ENCODE measurements at places on chromosomes 1 and 21. TPM values are rescaled to one million over a fixed set of nuclear protein-coding genes. Genes with fewer than 3 reads are reported as not detected.

- no peak for DNase-seq
These were observed 39.5 kb upstream of the RGS16 start for GRCh38 chr1:182643699-182644098.

DNA sequence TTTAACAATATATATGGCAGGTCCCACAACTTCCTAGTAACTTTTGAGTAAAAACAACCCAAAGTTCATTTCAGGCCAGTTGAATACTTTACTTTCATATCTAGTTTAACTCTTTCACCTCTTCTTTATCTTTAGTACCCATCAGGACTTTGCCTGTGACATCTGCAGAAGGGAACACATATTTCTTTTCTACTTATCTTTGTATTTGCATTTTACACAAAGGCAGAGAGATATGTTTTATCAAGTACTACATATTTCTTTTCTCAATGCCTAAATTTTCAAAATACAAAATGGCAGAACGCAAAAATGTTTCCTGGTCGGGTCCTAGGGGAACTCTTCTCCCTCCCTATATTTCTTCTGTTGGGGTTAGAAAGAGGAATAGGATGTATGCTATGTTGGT, 6.8 kb upstream of the PTPRC start:
- no peak for DNase-seq

DNA sequence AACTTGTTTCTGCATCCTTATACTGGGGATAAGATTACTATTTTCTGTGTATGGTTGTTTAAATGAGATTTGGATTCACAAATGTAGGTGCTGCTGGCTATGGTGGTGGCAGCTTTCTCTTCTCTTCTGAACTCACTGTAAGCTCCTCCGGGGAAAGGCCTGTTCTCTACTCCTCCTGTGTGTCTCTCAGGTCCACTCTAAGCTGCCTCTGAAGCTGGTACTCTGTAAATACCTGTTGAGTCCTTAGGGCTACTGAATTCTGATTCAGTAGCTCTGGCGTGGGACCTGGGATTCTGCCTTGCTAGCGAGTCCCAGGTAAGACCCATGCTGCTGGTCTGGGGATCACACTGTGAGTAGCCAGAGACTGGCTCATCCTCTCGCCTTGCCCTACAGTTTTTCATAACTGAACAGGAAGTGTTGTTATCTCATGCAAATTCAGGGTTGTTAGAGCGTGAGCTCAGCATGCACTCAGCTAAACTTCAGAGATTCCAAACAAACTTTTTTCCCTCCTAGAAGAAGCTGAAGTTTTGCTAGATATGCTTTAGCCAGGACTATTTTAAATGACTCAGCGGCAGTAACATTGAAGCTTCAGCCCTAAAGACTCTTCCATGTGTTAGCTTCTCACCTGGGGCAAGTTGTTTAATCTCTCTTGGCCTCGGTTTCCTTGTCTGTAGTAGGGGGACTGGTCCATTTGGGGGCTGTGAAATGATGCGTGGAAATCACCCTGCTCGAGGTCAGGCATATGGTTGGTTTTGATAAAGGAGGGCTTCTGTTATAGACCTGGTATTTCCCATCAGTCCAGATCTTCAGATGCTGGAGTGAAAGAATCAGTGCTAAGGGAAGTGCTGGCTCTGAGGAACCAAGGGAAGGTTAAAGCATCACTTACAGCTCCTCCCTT, 271.5 kb upstream of the TMEM51 start:
- no peak for DNase-seq

DNA sequence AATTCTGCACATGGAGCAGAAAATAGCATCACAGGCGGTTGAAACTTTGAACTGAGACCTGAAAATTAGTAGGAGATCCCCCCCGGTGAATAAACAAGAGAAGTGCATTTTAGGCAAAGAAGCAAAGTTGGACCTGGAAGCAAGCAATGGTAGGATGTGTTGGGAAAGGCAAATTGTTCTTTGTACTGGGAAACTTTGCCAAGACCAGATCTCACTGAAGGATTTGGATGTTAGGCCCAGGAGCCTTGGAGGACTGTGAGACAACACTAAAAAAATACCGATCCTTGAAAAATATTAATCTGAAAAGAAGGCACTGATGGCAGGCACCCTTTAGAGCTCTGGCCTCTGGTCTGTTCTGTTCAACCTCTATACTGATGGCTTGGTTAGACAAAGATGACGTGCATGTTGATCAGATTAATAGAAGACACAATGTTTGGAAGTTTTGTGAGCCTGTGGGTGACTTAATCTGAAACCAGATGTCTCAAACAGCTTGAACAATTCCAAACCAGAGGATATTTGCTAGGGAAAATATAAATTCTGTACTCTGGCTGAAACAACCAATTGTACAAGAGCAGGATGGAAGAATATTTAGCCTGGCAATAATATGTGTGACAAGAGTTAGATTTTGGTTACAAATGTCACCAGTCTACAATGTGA, 108.4 kb downstream of the ROR1 start:
- DNase-seq: no peak

DNA sequence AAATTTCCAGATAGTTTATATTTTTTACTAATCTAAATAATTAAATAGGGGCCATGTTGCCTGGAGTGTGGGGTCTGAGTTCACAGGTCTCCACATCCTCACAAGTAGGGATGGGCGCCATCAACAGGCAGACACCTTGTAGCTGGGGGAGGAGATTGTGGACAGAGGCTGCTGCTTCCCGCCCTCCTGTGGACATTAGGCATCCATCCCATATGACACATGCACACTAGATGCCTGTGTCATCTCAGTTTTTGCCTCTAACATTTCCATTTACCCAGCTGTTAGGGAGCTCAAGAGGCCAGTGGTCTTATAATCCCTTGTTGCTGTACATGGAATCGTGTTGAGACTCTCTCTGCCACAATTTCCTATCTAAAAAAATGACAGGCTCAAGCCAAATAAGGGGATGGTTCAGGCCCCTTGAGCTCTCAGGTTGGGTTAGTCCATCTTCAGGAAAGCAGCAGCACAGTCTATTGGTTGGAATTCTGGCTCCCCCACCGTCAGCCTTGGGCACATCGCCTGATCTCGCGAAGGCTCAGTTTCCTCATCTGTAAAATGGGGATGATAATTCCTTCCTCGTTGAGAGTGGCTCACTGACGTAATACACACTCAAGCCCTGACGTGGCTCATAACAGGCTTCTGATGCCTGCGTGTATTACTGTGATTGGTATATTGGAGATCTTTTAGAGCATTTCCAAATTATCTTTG, 13.6 kb downstream of the LHX4 start:
- DNase-seq: no peak

DNA sequence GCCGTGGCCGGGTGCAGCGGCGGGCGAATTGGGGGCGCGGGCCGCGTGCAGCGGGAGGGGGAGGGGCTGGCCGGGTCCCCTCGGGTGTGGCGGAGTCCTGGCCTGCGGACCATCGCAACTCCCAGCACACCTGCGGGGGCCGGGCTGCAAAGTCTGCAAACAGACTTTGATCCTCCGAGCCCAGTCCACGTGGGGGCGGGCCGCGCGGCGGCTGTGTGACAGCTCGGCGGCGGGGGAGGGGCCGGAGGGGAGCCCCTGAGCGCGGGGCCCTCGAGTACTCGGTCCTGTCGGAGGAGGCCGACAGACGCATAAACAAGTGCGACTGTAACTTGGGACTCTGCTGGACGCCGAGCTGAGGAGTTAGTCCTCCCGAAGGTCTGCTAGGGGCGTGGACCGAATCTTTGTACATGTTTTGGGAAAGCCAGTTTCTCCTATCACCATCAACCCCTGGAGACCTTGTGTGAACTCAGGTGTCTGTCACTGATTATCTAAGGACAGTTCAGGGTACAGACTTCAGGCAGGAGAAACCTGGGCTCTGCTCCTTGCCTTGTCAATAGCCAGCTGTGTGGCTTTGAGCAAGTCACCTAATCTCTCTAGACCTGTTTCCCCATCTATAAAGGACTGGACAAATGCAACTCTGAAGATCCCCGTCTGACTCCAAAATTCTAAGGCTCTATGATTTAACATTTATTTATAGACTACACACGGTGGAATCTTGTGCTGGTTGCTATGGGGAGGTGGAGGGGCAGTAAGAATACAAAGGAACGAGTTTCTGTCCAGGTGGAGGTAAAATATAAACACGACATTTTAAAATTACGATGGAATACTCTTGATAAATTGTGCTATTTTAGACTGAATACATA, 710 bp upstream of the SLC30A1 start:
- DNase-seq: no peak

- DNase-seq: no peak
These were observed 166.8 kb downstream of the ZNF281 start for GRCh38 chr1:200243042-200243437.

- no peak for DNase-seq
These were observed 20.3 kb downstream of the CDCP2 start for GRCh38 chr1:54132495-54132894.

- no peak for DNase-seq
These were observed 23.3 kb downstream of the CYP2J2 start for GRCh38 chr1:59903141-59903754.

GRCh38 chr1:222732216-222733159, 4.5 kb upstream of the FAM177B start:
- DNase-seq: no peak

DNA sequence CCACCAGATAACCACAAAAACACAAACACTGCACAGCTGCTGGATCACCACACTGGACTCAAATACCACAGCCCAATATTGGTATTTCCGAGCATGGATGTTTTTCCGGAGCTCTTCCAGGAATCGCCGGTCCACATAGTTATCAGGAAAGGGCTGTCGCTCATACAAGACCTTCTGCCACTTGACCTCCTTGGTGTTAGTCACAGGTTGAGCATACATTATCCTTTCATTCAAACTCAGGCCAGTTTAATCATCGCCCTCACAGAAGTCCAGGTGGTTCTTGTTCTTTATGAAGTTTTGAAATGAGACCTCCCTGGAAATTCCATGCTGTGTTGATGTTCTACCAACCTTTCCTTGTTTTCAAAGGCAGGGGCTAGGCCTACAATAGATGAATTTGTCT, 1.5 kb downstream of the PIGC start:
- no peak for DNase-seq

DNA sequence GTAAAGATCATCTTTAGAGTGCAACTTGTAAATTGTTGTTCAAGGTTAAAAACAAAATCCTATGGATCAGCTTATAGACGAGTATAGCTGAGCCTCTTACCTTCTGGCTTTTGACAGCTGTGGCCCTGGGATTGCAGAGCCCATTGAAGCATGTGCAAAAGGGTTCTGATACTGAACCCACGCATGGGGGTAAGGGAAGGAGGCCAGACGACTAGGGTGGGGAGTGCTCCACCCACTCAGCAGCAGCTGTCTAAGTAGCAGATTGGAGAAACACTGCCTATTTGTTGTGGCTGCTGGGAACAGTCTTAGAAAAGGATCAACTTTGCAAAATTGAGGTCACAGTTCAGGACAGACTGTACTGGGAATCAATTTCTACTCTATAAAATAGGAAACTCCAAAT, 16.1 kb downstream of the CD101 start:
- DNase-seq: no peak

DNA sequence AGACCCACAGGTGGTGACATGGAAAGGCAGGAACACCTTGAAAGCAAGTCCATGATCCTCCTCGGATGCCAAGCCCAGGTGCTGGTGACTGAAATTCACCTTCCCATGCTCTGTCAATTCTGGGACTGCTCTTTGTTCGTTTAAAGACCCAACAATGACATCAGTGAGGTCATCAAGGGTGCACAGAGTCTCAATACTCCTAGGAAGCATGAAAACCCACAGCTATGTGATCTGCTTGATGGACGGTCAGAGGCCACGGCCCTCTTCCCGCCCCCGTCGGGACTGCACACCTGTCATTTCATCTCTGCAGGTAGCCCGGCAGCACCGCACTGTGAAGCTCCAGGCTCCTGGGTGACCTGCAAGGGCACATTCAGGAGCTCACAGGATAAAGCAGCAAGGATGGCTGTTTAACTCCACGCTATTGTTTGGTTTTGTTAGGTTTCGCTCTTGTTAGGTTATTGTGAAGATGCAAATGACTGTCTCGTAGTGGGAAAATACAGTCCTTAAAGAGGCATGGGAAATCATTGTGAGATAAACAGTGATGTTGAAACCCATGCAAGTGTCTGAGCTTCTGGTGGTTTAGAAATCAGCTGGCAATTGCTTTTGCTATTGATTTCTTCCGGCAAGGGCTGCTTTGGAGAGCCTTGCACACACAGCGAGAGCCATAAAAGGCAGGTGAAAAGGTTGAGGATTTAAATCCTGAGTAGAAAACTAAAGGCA, 124.8 kb upstream of the AJAP1 start:
- DNase-seq: no peak

GRCh38 chr1:50332941-50333594, 90.2 kb downstream of the DMRTA2 start:
- peak; percentile 40 for DNase-seq

GRCh38 chr1:248821641-248822040, 4.1 kb downstream of the SH3BP5L start:
- no peak for DNase-seq

GRCh38 chr1:151594143-151594625, 17.7 kb upstream of the SNX27 start:
- peak; percentile 84 for DNase-seq

- no peak for DNase-seq
These were observed 16.2 kb downstream of the C1orf159 start for GRCh38 chr1:1099506-1100183.

DNA sequence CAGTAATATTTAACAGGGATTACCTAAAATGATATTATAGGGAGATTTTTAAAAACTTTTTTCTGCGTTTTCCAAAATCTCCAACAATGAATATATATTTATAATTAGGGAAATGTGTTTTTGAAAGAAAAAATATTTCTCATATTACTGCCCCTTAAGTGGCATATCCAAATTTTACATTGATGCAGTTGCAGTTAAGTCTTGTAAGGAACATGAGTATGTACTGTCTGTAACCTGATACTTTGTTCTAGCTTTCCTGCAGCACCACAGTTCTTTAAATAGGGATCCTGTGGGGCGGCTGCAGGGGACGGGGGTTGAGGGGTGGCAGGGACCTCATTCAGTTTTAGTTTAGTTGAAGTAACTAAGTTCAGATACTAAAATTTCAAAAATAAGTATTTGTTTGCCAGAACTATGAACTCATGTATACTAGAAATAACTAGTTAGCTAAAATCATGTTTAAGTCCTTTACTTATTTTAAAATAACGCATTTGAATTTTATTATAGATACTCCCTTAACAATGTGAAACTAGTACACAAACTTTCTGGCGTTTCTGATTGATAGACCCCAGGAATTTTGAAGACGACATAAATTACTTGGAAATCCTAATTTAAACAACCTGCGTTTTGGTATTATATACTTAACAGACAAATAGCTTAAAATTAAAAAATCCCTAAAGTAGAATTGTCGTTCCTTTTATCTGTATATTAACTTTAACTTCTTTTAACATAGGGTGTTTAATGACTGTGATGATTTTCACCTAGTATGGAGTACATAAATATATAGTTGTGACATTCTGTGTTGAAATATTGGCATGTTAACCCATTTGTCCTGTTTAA, 639 bp upstream of the DNAJB4 start:
- DNase-seq: no peak

The C1QTNF12 gene
- total RNA-seq: 3.3 TPM

The HRNR gene
- total RNA-seq: not detected

The LCE1A gene
- total RNA-seq: not detected

The SLC6A9 gene
- 0.75 TPM for total RNA-seq

The FAM177B gene
- total RNA-seq: 0.30 TPM

The ACKR1 gene
- total RNA-seq: not detected

The MYOG gene
- total RNA-seq: not detected

The OLIG1 gene
- total RNA-seq: not detected

The KCNJ9 gene
- total RNA-seq: not detected

The ATP1A4 gene
- total RNA-seq: not detected
